ENCODE measurements at places on chromosomes 12 and 14.

DNA sequence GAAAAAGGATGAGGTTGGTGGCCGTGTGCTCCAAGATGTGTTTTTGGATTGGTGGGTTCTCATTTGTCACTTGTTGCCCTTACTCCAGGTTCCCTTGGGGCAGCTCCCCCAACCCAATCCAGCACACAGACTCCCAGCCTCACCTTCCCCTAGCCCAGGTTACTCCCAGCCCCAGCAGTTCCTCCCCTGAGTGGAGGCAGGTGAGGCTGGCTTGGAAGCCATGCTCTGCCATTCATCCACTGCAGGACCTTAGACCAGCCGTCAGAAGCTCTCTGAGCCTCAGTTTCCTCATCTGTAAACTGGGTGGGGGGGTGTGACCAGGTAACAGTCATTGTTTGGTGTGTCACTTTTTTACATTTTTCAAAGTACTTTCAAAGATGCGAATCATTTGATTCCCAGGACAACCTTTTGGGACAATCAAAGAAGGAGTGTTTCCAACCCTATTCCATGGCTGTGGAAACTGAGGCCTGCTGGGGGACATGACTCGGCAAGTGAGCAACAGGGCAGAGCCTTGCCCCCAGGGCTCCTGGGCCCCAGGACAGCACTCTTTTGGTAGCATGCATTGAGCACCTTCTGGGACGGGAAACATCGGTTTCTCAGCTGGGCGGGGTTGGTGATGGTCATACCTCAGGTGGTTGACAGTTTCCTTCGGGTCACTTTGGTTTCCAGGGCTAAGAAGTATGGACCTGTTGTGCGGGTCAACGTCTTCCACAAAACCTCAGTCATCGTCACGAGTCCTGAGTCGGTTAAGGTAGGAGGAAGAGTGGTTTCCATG is 7.2 kb downstream of the CYP46A1 start:
- no peak for DNase-seq

DNA sequence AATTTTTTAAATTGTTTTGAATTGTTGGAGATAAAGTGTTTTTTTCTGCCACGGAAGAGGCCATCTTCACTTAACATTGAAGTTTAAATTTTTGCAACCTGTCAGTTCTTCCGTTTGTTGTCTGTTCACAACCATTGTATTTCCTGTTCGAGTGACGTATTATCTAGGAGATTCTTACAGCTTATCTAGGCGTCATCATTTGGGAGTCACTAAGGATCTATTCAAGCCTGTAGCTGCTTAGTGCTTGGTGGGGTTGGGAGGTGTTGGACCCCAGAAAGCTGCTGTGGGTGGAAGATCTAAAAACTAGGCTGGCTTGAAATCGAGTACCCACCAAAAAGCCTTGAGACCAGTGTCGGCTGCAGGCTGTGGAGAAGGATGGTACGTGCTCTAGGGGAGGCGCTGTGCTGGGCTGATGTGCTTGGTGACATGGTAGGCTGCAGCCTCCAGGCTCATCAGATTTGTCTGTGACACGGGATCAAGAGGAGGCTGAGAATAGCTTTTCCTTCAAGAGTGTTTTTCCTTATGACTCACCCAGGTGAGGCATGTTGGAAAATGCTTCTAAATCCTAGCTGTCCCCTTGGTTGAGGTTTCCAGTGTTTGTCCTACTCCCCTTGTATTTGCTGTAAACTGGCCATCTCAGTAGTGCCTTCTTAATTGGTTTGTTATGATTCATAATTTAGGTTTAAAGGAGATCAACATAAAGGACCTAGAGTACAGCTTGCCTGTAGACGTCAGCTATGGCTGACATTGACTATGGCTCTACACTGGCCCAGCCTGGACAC is 57.8 kb downstream of the ATG14 start:
- no peak for DNase-seq

- DNase-seq = no peak
Observed at GRCh38 chr14:98937021-98937420, 335.0 kb downstream of the BCL11B start.

GRCh38 chr14:22555384-22556011 is 33.5 kb downstream of the DAD1 start:
- DNase-seq = no peak

DNA sequence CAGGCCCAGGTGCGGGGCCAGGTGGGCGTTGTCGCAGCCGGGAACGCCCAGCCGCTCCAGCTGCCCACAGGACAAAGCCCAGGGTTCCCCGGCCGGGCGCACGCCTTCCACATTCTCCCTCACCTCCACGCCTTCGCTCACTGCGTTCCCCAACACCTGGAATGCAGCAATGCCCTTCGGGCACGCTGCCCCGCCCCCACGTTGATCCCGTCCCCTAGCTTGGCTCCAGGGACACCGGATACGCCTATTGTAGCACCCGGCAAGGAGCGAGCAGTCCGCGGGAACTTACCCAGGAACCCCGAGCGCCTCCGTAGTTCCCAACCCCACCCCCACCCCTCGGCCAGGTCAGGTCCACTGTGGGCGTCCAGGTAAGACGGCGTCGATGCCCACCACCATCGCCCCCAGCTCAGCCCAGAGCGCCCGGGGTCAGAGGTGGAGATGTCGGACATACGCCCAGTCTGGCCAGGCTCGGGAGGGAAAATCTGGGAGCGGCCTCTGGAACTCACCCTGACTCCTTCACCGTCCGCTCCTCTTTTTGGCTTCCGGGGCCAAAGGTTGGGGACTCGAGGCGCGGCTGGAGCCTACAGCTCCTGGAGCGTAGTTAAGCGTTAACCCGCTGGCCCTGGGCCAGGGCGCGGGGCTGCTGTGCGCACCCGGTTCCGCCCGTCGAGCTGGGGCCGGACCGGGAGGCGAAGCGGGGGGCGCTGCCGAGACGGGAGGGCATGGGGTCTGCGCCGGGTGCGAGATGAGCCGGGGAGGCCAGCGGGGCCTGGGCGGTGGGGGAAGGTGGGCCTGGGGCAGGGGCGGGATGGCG is 594 bp upstream of the CEP170B start:
- DNase-seq = no peak

GRCh38 chr12:4027412-4027811 is 154.2 kb upstream of the PARP11 start:
- no peak for DNase-seq

GRCh38 chr14:94088516-94088915 is 7.4 kb downstream of the IFI27L1 start:
- DNase-seq = no peak

DNA sequence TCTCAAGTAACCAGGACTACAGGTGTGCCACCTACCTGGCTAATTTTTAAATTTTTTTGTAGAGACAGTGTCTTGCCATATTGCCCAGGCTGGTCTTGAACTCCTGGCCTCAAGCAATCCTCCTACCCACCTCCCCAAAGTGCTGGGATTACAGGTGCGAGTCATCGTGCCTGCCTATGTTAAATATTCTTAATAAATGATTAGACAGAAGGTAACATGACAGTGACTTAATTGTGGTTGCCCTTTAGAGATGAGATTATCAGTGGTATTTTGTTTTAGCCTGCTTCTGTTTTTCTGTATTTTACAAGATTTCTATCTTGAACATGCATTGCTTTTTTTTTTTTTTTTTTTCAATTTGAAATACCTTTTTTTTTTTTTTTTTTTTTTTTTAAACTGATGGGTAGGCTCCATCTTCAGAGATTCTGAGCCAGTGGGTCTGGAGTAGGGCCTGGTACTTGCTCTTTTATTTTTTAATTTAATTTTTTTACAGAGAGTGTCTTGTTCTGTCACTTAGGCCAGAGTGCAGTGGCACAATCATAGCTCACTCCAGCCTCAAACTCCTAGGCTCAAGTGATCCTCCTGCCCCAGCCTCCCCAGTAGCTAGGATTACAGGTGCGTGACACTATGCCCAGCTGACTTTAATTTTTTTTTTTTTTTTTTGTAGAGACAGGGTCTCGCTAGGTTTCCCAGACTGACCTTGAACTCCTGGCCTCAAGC is 88.4 kb downstream of the BORCS5 start:
- no peak for DNase-seq

DNA sequence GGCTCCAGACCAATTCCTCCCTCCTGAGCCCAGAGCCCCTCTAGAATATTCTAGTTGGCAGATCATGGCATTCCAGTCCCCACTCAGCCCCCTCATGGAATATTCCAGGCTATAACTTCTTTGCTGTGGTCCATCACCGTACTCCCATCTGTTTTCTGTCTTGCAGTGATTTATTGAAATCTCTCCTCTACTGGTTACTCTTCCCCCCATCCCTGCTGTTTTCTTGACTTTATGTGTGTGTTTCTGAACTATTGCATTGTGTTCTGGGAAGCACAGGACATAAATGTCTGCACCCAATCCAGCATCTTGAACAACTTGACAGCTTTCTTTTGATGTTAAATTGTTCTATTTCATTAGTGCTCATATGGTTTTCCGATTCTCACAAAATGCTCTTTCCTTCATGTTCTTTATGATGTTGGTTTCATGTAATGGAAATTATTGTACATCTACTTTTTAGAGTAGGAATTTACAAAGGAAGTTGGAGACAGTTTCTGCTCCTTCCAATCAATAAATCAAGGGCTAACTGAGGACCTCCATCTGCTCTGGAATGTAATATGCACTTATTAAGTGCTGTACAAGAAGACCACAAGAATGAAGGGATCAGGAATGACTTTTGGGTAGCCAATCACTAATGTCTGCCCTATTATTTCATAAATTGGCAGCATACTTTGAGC is 26.3 kb downstream of the PDE6H start:
- no peak for DNase-seq

DNA sequence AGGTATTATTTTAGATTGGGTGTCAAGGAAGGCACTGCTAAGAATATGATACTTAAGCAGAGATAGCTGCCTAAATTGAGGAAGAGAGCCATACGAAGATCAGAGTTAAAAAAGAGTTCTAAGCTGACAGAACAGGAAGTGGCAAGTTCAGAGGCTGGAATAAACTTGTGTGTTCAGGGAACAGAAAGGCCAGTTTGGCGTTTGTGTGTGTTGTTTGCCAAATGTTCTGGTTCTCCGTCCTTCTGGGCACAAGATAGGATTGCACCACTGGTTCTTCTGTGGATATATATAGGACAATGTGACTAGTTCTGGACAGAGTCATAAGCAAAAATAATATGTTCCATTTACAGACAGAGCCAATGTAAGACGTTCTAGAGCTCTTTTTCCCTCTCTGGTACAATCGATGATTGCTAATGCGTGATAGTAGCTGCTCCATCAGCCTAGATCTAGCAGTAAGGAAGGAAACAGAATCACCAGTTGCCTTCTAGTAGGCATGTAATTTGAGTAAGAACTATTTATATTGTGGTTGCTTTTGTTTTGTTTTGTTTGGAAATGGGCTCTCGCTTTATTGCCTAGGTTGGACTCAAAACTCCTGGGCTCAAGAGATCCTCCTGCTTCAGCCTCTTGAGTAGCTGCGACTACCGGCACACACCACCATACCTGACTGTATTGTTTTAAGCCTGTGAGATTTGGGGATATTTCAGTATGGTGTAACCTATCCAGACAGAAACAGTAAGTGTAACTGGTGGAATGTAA is 7.4 kb downstream of the BBS10 start:
- no peak for DNase-seq

- DNase-seq = no peak
Observed at GRCh38 chr12:26768611-26769603, 64.1 kb downstream of the ITPR2 start.

DNA sequence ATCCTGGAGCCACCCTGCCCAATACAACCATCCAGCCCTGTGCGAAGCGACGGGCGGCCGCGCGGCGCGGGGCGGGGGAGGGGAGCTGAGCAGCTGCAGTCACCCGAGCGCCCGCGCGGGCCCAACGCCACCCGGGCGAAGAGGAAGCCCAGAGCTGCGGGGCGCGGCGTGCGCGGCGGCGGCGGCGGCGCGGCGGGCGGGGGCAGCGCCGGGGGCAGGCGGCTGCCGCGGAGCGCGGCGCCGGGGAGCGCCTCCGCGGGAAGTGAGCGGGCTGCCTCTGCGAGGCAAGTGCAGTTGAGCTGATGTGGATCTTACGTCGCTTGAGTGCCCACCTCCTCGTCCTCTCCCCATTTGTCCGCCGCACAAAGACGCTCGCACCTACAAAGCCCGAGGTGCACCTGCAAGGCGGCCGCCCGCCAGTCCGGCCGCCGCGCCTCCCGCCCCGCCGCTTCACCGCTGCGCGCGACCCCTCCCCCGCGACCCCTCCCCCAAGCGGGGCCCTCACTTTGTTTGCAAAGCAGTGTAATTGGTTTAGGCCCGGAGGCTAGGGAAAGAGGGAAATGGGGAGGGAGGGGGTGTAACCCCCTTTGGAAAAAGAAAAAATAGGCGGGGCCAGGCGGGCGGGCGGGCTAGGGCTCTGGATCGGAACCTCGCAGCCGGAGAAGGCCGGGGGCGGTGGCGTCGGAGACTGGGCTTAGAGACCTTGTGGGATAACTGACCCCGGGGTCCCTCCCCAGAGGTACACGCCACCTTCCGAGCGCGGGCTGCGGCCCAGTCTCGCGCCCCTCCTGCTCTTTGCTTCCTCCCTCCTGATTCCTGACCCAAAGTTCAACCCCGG is at the start of the genes FOXA1 and TTC6:
FOXA1 (minus strand) TSS at position 279 of the 838 bp plus-strand sequence; CDS start at position 2, 277 bp downstream.
TTC6 (plus strand) TSS at position 659 of the 838 bp plus-strand sequence. CDS start 26,436 bp downstream, outside the sequence.
- DNase-seq = no peak

DNA sequence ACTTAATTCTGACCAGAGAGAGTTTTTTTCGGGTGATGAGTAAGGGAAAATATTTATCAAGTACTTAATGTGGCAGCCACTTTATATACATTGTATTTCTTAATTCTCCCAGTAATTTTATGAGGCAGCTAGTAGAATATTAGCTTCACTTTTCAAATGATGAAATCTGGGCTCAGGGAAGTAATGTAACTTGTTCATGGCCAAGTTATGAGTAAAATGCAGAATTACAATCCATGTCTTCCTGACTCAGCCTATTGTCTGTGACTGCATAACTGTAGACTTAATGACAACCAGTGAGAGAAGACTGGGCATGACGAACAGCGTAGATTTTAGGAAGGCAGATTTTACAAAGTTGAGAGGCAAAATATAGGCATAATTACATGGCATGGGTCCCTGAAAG is 106.7 kb upstream of the MIS18BP1 start:
- no peak for DNase-seq

DNA sequence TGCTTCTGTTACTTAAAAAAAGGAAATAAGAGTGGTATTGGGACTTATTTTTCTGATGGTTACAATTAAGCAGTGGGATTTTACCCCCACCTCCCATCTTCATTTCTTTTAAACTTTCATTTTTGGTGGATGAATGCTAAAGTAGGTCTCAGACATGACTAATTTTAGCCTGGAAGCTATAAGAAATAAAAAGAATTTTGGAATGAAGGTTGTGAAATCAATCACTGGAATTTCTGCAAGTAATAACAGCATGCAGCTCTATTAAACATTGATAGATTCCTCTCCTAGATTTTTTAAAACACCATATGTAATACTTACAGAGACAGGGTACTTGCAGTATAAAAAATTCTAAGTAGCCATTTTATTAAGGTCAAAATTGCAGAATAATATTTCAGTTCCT is 164.2 kb upstream of the CLEC14A start:
- DNase-seq = no peak

GRCh38 chr12:80129895-80130530 is 30.7 kb downstream of the OTOGL start:
- no peak for DNase-seq

Data from AML-193 (cell line).